PC-3 (cell line): ENCODE measurements at places on chromosomes 7 and 10. TPM values are rescaled to one million over a fixed set of nuclear protein-coding genes. Genes with fewer than 3 reads are reported as not detected.

AGAP4 gene
- total RNA-seq, result 6.3 and 11.4 TPM in 2 replicates

HTRA1 gene
- total RNA-seq, result 18.6 and 21.3 TPM in 2 replicates

GRCh38 chr7:68362745-68363518 lies 1235.3 kb upstream of the AUTS2 start:
- DNase-seq, result no peak

DNA sequence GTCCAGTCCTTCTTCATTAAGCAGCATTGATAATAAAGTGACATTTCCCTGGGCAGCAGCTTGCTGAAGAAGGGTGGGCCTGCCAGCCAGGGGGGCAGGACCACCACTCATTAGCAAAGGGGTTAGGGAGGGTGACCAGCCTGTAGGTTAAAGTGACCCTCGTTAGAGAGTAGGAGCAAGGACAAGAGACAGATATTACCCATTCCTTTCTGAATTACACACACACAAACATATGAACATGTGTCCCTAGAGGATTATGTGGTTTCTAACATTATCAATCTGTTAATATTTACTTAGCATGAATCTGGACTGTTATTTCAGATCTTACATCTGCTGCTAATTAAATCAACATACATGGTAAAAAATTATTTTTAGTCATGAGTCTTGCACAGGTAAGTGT lies 88.9 kb downstream of the CTTNBP2 start:
- no peak for DNase-seq

DNA sequence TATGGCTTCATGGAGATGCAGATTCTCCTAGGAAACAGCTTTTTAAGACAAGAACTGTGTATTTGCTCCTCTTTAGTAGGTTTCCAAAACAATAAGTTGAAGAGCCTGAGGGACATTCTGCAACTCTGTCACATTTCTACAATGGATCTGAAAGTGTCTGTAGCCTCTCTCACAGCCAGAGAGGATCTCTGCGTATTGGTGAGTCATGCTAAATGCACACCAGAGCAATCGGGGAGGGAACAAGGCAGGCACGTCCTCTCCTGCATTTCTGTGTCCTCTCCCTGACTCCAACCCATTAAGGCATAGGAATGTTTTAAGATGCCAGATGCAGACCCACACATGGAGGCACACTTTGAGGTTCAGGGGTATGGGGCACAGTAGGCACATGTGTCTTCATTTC lies 1126.4 kb upstream of the GHITM start:
- no peak for DNase-seq

- peak; percentile 83 for DNase-seq
Observed at GRCh38 chr10:33355274-33355673, 20.8 kb upstream of the NRP1 start.

DNA sequence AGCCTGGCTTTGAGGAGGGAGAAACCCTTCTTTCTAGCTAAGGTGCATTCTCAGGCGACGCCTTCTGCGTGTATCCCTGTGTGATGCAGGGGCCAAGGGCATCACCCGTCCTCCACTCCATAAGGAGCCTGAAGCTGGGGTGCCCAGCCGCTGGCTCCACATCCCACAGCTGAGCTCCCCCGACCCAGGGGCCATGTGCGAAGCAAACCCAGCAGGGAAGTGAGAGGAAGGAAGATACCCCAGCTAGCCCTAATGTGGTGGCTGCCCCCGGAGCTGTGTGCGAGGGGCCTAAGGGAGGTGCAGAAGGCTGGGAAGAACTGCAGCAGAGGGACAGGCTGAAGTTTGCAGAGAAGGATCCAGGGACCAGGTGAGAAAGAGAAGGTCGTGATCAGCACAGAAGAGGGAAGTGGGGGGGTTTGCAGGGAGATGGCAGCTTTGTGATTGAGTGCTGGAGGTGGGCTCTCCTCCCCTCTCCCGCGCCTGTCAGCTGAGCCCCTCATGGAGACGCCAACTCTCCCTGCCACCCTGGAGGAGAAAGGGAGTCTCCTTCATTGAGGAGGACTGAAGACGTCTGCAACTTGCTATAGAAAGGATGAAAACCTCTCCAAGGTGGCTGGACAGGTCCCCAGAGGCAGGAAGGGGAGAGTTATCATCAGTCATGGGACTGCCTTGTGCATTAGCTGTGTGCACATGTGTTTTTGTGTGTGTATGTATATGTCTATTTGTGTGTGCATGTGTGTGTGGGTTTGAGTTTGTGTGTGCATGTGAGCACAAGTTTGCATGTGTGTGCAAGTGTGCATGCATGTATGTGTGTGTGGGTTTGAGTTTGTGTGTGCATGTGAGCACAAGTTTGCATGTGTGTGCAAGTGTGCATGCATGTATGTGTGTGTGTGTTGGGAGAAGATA lies 3.5 kb upstream of the CALML5 start:
- DNase-seq, result no peak

GRCh38 chr7:12879139-12879538 lies 191.7 kb downstream of the ARL4A start:
- no peak for DNase-seq

GRCh38 chr10:22365644-22366434 lies 20.5 kb downstream of the SPAG6 start:
- DNase-seq, result no peak

- no peak for DNase-seq
Observed at GRCh38 chr10:71999360-72000072, 35.3 kb downstream of the CHST3 start.

GRCh38 chr7:34042406-34042805 lies 137.1 kb downstream of the BMPER start:
- DNase-seq, result peak; percentile 17
